ENCODE measurements at places on chromosomes 7 and 10. TPM values are rescaled to one million over a fixed set of nuclear protein-coding genes. Genes with fewer than 3 reads are reported as not detected.

Gene TMEM196
- total RNA-seq: not detected

Gene UNCX
- total RNA-seq: not detected

Gene AGBL3
- 0.52 TPM for total RNA-seq

Gene HGF
- total RNA-seq: 59.0 TPM

Gene CAMK2B
- not detected for total RNA-seq

Gene RAB19
- not detected for total RNA-seq

Gene ABCC2
- total RNA-seq: 0.60 TPM

Gene DKK1
- total RNA-seq: 18.4 TPM

Gene OR6V1
- not detected for total RNA-seq

Gene CPA5
- total RNA-seq: under 0.01 TPM

Gene CALHM3
- total RNA-seq: not detected

Gene PTEN
- 161 TPM for total RNA-seq

Gene TRIM73
- 0.94 TPM for total RNA-seq

Gene FOXI2
- not detected for total RNA-seq

Gene PTN
- 38.6 TPM for total RNA-seq
